HS-5 (cell line): ENCODE measurements at places on chromosomes 16 and 17.

- no peak for DNase-seq
Measured at GRCh38 chr16:84808826-84809225, 11.0 kb upstream of the CRISPLD2 start.

GRCh38 chr17:31537565-31538011 lies 146.1 kb downstream of the RAB11FIP4 start:
- DNase-seq, result no peak

DNA sequence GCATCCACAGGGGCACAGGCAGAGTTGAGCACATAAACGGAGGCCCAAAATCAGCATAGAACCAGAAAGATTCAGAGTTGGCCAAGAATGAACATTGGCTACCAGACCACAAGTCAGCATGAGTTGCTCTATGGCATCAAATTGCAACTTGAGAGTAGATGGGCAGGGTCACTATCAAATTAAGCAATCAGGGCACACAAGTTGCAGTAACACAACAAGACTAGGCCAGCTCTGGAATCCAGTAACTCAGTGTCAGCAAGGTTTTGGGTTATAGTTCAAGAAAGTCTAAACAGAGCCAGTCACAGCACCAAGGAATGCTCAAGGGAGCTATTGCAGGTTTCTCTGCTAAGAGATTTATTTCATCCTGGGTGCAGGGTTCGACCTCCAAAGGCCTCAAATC lies 12.9 kb downstream of the G6PC1 start:
- no peak for DNase-seq

DNA sequence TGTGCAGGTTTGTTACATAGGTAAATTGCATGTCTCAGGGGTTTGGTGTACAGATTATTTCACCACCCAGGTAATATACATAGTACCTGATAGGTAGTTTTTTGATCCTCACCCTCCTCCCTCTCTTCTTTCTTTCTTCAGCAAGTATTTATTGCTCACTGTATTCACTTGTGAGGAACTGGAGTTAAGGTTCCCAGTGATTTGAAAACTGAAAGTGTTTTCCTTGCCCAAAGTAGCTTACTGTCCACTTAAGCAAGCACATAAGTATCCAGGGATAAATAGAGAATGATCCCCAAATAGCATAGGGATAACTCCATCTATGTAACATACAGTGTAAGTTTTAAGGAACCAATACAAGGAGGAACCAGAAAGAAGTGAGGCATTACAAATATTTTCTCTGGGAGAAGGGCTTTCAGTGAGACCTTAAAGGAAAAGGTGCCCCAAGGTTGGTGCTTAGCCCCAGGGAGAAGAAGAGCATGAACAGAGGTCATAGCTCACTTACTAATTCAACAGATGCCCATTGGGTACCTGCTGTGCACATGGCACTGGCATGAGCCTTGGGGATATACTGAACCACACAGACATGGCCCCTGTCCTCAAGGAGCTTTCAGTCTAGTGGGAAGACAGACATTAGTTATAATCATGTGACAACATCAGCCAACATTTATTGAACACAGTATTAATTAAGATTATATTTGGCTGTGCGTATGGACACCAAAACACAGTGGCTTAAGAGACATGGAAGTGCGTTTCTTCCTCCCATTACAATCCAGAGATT lies 17.0 kb downstream of the MYL4 start:
- no peak for DNase-seq

GRCh38 chr16:81821436-81822128 lies 42.5 kb downstream of the PLCG2 start:
- no peak for DNase-seq
